Fibroblast of skin of right quadriceps (primary cell): ENCODE measurements at places on chromosomes 16 and 17.
A peak's percentile ranks its signal among the peaks of the same experiment; 100 is the strongest.

GRCh38 chr16:79811541-79811940 lies 211.0 kb upstream of the MAF start:
- DNase-seq = no peak

DNA sequence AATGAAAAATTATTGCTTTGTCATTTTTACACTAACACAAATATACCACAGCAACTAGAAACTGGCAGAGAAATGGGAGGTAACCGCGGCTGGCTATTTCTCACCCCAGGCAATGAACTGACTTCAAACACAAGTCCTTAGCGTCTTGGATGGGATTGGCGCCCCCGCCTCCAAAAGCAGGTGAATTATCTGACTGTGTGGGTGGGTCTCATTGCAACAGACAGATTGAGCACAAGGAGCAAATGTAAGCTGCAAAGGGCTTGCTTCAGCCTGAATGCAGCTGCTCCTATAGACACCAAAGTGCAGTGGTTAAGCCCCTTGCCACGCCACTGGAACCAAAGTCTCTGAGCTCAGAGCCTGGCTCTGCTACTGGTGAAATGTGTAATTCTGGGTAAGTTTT lies 225.0 kb downstream of the XYLT1 start:
- no peak for DNase-seq

GRCh38 chr17:47694581-47695428 lies 844 bp downstream of the TBKBP1 start:
- peak; percentile 44 for DNase-seq

DNA sequence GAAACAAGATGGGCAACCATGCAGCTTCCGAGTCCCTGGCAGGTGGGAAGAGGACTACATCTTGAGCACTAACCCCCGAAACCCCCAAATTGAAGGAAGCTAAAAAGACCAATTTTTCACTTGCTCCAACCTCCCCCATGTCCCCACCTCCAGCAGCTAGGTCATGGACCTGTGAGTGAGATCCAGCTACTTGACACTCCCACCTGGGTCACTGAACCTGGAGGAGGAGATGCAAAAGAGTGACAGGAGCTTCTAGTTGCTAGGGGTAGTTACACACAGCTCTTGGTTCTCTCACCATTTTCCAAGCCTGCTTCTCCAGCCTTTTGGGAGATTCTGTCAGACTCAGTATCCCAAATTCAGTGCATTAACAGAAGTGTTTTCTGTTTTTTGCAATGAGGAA lies 11.2 kb downstream of the PDZD9 start:
- DNase-seq = no peak

DNA sequence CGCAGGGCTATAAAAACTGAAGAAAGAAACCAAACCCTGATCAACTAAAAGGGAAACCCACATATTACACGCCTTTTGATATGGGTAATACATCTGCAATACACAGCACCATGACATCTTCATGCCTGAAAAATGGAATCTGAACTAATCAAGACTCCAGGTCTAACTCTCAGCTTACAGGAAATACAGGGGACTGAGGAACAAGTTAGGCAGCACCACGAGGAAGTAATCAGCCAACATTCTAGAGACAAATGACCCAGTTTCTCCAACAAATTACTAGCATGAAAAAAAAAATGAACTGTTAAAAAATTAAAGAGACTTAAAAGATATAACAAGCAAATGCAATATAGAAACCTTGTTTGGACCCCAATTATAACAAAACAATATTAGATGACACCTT lies 9.1 kb downstream of the SLC39A11 start:
- no peak for DNase-seq
